NCI-H2107 (cell line): ENCODE measurements at places on chromosomes 6 and 20.

GRCh38 chr6:19849196-19849595, 12.0 kb downstream of the ID4 start:
- DNase-seq = no peak

- DNase-seq = no peak
These were observed 27.9 kb downstream of the GCLC start for GRCh38 chr6:53517021-53517420.

DNA sequence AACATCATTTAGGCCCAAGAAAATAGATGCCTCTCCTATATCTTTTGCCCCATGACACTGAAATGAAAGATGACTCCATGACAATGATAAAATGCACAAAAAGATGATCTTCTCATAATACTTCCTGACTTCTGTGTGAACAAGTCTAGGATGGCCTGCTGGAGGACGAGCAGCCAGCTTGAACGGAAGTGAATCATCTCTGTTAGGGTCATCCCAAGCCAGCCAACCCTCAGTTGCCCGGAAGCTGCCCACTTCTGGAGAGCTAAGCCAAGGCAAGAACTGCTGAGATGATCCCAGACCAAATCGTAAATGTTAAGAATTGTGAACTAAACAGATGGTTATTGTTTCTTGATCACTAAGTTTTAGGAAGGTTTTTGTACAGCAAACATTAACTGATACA, 249.7 kb upstream of the HS3ST5 start:
- DNase-seq = no peak

DNA sequence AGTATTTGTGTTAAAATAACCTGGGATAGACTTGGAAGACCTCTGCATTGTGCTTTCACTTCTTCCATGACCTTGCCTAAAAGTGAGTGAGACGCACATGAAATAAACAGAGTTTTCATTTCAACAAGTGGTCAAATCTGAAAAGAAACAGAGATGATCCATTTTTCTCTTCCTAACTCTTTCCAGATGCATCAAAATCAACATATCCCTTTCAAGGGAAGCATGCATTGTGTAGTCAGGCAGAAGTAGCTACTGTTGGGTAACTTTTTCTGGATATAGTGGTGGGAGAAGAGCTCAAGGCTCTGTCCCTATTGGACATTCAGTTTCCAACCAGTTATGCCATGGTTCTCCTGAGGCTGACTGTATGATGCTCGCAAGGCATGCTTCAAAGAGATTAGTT, 233.0 kb upstream of the JAG1 start:
- DNase-seq = no peak

GRCh38 chr6:134437376-134437775, 119.5 kb upstream of the SGK1 start:
- no peak for DNase-seq

DNA sequence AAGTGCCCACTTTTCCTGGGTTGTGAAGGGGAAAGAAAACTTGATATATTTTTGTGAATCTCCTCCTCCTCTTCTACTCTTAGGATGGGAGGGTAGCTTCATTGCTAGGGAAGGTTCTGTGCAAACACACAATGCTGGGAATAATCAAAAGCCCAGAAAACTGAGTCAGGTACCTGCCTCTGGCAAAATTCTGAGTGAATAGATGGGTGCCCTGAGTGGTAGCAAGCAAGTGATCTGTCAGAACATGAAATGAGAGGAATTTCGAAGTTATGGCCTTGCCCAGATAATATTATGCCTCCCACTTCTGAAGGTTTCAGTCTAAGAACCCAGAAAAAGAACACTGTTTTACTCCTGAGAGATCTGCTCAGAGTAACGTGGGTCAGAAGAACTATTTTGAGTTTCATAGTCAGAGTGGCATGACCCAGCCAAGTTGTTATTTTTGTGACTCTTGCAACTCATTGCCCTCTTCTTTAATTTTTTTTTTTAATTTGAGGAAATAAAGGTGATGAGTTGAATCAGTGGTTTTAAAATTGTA, 158.3 kb downstream of the BMP2 start:
- DNase-seq = no peak

DNA sequence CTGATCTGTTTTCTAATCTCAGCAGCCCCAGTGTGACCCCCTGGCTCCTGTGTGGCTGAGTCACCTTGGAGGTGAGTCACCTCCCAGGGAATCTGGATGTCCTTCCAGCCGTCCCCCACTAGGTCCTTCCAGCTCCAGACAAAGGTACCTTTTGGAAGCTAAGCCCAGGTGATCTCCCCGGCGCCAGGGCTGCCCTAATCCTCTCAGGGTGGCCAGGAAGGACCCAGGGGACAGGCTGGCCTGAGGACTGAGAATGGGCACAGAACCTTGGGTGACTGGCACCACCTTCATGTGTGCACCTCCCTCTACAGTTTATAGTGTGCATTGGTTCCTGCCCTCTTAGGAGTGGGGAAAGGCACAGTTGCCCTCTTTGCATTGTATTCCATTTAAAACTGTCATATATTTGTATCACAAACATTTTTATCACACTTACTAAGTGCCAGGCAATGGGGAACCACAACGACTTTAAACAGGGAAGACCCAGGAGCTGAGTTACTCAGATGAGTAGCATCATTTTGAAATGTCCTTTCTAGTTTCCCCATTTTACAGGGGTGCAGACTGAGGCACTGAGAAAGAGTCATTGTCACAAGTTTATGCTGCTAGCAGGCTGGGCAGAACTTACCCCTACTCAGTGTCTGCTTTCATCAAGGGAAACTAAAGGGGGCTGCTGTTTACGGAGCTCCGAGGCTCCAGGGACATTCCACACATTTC, 2.6 kb upstream of the BPIFB4 start:
- DNase-seq = no peak

DNA sequence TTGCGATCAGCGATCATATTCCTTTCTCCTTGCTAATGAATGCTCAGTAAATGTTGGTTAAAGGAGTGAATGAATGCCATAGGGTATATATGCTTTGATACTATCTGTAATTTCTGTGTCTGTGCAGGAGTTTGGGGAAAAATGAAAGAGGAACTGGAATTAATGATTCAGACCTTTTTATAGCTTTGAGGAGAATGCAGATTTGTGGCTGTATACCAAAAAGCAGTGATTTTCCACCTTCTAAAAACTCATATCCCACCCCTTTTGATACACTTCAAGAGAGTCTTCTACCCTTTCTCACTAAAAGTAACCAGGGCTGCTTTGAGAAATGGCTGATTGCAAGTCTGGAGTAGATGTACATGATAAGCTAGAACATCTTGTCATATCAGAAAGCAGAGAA, 26.6 kb upstream of the SUMO4 start:
- DNase-seq = no peak

- DNase-seq = no peak
These were observed 106.7 kb downstream of the MAP3K5 start for GRCh38 chr6:136685540-136686108.

GRCh38 chr6:162917506-162917905, 189.7 kb downstream of the PACRG start:
- no peak for DNase-seq

GRCh38 chr20:18578581-18578980, 9.3 kb upstream of the DTD1 start:
- no peak for DNase-seq
